Sciatic nerve (tissue), 2 donors: ENCODE measurements at places on chromosomes 6 and 20. TPM values are rescaled to one million over a fixed set of nuclear protein-coding genes. Genes with fewer than 3 reads are reported as not detected.

- DNase-seq, result no peak
Measured at GRCh38 chr6:74597840-74598239, 608.0 kb downstream of the COL12A1 start.

DNA sequence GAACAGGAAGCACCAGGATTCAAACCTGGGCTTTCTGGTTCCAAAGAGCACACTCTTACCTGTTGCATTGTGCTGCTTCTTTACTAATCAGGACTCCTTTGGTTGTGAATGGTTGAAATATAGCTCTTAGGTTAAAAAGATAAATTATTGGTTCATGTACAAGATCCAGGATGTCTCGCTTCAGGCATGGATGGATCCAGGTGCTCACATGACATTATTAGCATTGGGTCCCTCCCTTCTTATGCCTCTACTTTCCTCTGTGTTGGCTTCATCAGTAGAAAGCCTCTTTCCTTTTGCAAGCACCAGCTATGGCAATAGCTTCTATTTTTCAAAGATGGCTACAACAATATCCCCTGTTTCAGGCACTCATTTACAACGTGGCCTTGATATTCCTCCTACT is 217.7 kb upstream of the SULF2 start:
- no peak for DNase-seq

- no peak for DNase-seq
Measured at GRCh38 chr6:132820629-132821381, 6.4 kb downstream of the RPS12 start.

The SLC22A3 gene
- total RNA-seq, result 189 TPM

DNA sequence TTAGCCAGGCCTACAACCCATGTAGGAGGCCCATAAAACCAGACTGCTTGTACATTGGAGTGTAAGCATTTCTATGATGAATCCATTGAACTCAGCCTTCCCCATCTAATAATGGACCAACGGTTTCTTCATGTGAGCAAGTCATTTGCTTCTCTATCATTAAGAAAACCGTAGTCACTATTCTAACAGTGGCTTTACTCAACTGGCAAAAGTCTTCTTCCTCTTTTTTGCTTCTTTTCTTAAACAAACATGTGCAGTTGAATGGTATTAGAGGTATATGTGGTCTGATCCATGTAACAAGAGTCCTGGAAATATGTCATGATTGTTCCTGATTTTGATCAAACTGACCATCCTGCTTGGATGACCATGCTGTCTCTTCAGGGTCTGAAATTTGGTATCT is 132.4 kb upstream of the STXBP5 start:
- DNase-seq, result no peak

DNA sequence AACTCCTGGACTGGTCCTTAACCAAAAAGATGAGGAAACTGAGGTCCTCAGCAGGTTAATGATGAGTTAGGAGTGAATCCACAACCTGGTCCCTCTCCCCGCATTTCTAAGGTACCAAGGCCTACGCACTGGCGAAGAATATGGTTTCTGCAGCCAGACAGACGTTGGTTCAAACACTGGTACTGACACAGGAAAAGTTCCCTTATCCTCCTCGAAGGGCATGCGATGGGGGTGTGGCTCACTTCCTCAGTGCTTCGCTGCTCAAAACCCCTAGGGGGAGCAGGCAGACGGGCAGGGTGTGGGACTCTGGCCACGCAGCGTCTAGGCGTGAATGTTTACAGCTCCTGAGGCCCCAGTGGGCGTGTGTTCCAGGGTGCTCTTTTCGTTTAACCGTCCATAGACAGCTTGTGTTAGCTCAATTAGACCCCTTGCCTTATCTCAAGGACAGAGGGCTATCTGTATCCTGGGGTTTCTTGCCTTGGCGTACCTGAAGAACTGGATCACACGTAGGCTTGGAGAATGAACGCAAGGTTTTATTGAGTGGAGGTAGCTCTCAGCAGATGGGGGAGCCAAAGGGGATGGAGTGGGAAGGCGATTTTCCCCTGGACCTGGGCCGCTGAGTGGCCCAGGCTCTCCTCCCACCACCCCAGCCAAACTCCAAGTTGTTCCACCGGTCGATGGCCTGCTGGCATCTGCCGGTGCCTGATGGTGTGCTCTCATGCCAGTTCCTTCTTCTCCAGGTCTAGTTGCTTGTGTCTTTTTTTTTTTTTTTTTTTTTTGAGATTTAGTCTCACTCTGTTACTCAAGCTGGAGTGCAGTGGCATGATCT is 31.8 kb upstream of the PTPN1 start:
- DNase-seq, result peak; percentile 71

DNA sequence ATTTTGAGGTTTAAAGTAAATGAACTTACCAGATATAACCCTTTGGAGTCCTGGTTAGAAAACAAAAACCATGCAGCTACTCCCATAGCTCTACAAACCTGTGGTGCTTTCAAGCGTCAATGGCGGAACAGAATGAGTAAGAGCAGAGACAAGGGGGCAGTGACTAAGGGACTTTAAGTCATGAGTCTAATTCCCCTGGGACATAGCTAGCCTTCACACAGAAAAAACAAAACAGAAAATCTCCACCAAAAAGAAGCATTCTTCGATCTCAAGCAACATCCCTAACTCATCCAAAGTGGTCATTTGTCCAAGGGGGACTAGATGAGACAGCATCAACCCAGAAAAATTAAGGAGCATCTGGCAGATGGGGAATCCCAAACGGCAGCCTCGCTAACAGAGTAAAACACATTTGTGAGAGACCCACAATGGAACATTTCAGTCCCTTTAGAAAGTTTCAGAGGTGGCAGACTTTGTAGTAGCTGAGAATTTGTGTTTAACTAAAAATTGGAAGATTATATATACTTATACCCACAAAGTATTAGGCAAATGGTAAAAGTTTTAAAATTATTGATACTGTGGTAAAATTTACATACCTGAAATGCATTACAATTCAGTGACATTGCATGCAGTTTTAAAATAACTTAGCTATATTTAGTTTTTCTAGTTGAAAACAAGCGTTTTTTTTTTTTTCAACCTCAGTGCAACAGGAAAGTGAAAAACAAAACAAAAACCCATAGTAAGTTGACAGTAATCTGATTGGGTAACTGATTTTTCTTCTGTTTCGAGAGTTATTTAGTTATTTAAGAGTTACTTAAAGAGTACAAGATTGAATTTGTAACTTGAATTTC is 67.5 kb downstream of the KCNQ5 start:
- DNase-seq, result no peak

The TBCC gene
- 12.7 TPM for total RNA-seq

The OPN5 gene
- total RNA-seq, result not detected

The RAET1G gene
- total RNA-seq, result 0.53 TPM

The GJA10 gene
- total RNA-seq, result not detected

GRCh38 chr6:157907651-157908050 is 74.0 kb upstream of the SYNJ2 start:
- no peak for DNase-seq

DNA sequence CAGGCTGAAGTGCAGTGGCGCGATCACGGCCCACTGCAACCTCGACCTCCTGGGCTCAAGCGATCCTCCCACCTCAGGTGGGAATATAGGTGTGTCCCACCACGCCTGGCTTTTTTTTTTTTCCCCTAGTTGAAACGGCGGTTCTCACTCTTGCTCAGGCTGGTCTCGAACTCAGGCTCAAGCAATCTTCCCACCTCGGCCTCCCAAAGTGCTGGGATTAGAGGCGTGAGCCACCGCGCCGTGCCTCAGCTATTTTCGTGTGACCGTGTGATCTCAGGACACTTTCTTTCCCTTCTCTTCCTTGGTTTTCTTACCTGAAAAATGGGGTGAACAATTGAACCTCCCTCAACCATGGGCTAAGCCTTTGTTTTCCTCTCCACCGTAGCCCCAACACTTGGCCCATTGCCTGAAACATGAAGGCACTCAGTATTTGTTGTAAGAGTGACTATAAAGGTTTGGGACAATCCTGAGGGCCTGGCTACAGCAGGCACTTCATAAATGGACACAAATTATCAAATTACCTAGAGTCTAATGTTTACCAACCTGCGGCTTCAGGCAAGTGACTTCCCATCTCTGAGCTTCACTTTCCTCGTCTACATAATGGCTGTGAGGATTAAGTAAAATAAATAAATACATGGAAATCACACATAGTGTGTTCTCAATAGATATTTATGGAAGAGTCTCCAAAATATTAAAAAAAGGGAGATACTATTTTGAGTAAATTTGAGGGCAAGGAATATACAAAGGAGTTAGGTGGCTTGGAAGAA is 31.4 kb upstream of the ID1 start:
- DNase-seq, result no peak

DNA sequence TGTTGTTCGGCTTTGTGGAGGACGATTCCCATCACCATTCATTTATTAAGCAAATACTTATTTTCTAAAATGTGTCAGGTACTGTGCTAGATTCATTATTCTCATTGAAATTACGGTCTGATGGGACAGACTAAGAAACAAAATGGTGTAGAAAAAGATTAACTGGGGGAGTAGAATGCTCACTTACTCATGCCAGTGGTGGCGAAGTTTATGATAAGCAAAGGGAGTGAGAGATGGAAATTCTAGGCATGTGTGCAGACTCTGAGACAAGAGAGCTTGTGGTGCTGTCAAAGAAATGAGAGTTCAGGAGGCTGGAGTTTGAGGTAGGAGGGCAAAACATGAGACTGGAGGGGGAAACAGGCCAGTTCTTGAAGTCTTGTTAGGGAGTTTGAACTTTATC is 896 bp downstream of the RPP21 start:
- DNase-seq, result no peak

The C6orf120 gene
- 28.2 TPM for total RNA-seq

GRCh38 chr6:28943223-28943556 is 19.4 kb upstream of the TRIM27 start:
- no peak for DNase-seq

- no peak for DNase-seq
Measured at GRCh38 chr20:6560978-6561377, 206.5 kb upstream of the BMP2 start.

GRCh38 chr6:134115715-134116074 is 63.3 kb upstream of the SLC2A12 start:
- DNase-seq, result no peak

- DNase-seq, result no peak
Measured at GRCh38 chr6:126091466-126091865, 105.1 kb downstream of the TRMT11 start.

DNA sequence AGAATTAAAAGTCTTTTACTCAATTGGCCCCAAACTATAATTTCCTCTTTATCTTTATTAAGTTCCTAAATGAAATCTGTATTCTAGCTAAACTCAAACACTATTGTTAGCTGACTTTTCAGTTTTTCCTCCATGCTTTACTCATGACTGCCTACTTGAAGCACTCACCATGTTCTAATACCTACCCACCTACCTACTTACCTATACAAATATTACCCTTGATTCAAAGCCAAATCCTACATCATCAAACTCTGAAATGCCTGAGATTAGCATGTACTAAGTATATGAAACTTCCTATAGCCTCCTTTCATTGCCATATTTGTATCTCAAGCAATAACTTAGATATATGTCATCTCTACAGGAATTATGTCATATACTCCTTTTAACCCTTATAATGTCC is 259.7 kb downstream of the HDGFL1 start:
- no peak for DNase-seq

DNA sequence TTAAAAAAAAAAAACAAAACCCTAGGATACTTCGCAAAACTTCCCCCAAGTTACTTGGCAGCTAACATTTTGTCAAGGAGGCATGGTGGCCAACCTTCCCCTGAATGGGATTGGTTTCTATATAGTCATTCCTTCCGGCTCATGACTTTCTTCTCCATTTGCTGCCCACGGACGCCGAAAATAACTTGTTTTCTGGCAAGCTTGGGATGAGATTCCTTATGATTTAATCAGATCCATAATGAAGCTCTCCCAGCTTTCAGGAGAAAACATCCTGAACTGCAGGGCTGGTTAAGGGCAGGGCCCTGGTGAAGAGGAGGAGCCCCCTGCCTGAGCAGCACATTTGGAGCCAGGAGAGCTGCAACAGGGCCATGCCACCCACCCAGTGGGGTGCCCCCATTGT is 49.9 kb downstream of the PPP1R16B start:
- DNase-seq, result no peak

GRCh38 chr6:4153514-4153985 is 18.2 kb upstream of the ECI2 start:
- DNase-seq, result no peak

DNA sequence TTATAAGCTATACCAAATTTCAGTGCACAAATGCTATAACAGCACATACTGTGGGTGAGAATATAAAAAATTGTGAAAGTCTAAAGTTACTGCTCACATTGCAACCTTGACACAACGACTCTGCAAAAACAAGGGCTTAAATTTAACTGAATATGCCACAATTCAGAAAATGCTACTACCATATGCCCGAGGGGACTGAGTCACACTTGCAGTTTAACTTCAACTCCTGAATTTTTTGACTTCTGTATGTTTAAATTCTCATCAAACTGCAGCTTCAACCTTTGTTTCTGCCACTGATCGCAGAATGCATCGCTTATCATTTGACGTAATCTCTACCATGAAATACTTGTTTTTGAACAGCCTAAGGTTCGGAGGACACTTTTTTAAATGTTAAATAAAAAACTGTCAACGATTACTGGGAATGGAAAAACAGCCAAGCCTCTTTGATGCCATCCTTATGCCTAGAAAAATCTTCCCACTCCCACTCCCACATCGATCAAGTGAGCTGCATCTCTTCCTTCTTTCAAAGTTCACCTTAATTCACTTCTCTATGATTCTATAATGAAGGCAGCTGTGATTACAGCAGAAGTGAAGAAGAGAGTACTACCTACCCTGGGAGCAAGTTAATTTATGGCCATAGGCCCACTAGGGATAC is 136.5 kb downstream of the ATXN1 start:
- no peak for DNase-seq

DNA sequence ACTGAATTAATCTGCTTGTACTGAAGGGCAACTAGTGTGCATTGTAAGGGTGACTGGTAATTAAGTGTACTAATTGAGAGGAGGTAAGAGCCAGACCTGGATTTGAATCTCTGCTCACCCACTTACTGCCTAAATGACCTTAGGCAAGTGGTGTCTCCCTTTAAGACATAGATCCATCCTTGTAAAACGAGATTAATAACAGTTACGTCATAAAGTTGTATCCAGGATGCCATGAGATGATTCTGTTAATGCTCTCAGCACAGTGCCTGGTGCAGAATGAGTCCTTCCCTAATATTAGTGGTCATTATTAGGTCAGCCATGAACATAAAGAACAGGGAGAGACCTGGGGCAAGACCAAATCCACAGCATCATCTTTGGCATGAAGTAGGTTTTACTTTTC is 470.1 kb downstream of the MAFB start:
- DNase-seq, result no peak

GRCh38 chr6:53109612-53110011 is 39.0 kb downstream of the GCM1 start:
- DNase-seq, result no peak

The PROKR2 gene
- not detected for total RNA-seq

GRCh38 chr6:23910420-23910819 is 215.6 kb upstream of the NRSN1 start:
- DNase-seq, result no peak

The FLRT3 gene
- 29.3 TPM for total RNA-seq

The FOXQ1 gene
- total RNA-seq, result 1.7 TPM

- no peak for DNase-seq
Measured at GRCh38 chr6:133966654-133967329, 13.8 kb downstream of the TBPL1 start.
